ENCODE measurements at places on chromosomes 2 and 18. TPM values are rescaled to one million over a fixed set of nuclear protein-coding genes. Genes with fewer than 3 reads are reported as not detected.

PJVK gene
- not detected for total RNA-seq

ZNF892 gene
- 2.7 TPM for total RNA-seq

FBXO41 gene
- total RNA-seq, result 2.2 TPM

CHRNA1 gene
- total RNA-seq, result not detected

CIB4 gene
- total RNA-seq, result not detected

DNA sequence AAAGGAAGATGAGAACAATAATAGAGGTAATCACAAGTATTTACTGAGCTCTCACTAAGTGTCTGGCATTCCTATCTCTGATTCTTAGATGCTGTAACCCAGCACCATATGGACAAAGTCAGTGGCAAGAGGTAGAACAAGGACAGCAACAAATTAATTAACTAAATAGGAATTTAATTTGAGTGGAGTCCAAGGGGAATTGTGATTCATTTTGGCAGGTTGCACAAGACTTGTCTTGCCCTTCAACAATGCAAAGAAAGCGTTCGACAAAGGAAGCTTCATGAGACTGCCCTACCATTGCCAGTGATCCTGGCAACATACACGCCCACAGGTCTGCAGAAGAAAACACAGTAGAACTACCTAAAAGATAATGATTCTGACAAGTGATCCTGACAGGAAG is 221.6 kb downstream of the RBM43 start:
- no peak for DNase-seq

- peak; percentile 99 for DNase-seq
These were observed 35.5 kb downstream of the LIPG start for GRCh38 chr18:49597157-49597931.

- DNase-seq, result no peak
These were observed 51.8 kb downstream of the IL1R2 start for GRCh38 chr2:102043560-102043959.

DNA sequence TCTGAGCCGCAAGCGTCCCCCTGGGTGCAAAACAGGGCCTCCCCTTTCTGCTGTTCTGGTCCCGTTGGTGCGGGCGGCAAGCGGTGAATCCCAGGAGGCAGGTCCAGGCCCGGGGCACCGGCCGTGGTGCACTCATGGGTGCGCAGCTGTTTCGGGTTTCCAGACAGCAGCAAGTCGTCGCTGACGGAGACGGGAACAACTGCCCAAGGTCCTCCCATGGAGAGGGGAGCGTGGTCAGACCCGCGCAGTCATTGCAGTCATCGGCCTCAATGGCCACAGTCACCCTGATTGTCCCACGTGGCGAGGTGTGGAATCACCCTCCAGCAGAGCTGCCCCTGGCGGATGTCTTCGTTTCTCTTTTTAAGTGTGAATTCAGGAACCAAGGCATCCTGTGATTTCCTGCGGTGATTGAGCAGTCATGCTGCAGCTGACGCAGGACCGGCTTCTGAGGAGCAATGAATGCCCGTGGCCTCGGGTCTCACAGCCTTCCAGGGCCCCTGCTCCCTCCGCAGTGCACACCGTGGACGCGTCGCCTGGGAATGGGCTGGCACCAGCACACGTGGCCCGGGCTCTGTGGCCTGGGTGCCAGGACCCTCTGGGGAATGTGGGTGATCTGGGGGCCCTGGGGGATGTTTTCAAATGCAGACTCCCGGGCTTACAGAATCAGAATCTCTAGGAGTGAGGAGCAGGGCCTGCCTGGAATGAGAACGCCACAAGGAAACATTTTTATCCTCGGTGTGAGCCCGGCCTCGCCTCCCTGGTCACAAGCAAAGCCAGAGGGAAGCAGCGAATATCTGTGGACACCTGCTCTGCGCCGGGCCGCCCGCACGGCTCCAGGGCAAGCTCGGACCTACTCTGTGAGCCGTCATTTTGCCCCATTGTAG is 244.2 kb upstream of the SALL3 start:
- no peak for DNase-seq

DNA sequence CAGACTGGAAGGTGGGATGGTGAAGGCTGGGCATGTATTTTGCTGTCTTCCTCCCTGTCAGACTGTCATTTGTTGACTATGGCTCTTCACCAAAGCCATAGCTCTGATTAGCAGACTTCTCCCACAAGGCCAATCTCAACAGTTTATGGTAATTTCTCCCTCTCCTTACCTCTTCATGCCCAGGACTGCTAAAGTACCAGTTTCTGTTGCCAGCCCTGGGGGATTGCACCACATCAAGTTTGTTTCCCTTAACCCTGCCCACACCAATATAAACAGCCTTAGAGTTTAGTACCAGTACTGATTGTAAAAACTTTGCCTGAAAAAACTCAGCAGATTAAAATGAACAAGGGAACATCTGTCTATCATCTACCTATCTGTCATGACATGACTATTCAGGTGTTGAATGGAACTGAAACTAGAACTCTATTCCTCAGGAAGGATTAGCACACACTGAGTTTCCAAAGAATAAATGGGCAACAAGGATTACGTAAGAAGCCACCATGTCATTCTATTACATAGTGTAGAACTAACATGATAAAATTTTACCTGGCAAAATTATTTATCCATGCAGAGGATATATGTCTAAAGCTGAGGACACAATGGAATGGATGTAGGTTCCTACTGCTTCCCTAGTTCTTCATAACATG is 13.7 kb downstream of the FEZ2 start:
- DNase-seq, result no peak

DNA sequence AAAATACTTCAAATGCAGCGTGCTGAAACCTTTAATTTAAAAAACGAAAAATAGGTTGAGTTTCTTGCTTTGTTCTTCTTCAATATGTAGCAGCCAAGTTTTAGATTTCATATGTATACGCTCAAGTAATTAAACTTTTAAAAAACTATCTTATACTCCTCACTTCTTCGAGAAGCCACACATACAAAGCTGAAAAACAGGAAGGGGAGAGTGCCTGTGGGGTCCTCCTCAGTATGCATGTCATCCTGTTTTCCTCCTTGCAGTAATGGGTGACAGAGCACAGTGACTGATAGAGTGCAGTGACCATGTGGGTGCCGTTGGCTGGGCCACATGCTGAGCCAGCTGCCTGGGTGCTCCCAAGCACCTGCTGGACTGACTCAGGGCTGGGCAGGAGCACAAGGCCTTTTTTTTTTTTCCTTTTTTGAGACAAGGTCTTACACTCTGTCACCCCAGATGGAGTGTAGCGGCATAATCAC is 33.3 kb downstream of the UXS1 start:
- no peak for DNase-seq

DNA sequence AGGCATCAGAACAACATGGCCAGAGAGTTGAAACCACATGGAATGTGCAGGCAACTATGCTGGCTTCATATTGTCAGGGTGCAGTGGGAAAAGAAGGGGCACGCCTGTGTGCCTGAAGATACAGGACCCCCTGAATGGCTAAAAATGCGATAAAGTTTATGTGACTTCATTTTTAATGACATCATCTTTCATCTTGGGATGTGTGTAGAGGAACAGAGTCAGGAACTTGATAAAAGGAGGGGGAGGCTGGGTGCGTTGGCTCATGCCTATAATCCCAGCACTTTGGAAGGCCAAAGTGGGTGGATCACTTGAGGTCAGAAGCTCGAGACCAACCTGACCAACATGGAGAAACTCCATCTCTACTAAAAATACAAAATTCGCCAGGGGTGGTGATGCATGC is 872.6 kb downstream of the TDRD15 start:
- no peak for DNase-seq

GRCh38 chr2:56011624-56012023 is 88.0 kb upstream of the EFEMP1 start:
- DNase-seq, result no peak
